ENCODE measurements at places on chromosomes 5 and 9.

DNA sequence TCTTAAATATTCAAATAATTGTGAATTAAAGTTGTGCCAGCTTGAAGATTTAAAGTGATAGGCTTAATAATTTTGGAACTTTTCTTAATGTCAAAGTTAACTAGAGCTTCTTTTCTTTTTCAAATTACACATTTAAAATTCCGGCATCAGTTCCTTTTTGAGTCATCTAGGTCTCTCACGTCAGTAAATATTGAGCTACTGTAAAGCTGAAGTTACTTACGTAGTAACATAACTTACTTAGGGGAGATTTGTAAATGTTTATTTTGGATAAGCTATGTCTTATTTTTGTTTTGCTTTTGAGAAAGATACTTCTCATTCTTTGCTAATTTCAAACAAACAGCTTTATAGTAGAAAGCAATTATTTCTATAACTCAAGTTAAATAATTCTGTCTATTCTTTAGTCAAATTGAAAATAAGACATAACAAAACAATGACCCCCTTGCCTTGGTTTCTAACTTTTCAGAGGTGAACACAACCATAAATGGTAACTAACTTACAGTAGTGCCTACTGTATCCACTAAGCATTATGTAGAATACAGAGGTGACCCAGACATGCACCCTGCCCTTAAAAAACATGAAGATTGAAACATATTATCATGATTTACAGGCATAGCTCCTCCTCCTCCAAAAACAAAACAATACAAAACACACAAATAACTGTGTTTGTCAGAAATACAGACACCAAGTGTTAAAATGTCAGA, 29.8 kb downstream of the CD274 start:
- no peak for DNase-seq

- no peak for DNase-seq
Observed at GRCh38 chr9:8632493-8632892, 832.9 kb upstream of the DMAC1 start.

DNA sequence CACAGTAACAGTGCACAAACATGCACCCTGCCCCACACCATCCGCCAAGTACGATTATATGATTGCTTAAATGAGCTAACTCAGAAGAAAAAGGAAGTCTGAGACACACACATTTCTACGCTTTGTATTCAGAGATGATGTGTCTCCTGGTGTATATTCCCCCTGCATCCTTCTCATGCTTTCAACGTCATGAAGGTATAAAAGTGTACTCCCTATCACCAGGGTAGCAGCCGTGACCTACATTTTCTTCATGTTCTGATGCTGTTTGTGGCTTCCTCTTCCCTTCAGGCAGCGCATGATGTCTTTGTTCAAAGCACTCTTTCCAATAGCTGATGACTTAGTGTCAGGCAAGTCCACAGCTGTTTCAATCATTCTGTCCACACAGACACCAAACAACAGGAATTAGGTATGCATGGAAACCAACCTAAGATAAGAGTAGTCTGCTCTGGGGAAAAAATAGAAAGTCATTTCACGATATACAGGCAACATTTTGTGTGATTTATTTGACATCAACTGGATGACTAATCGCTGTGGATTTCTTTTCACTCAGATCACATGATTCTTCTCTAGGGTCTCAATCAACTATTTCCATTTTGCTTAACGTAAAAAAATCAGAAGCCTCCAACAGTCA, 269.4 kb upstream of the PTGER4 start:
- no peak for DNase-seq

DNA sequence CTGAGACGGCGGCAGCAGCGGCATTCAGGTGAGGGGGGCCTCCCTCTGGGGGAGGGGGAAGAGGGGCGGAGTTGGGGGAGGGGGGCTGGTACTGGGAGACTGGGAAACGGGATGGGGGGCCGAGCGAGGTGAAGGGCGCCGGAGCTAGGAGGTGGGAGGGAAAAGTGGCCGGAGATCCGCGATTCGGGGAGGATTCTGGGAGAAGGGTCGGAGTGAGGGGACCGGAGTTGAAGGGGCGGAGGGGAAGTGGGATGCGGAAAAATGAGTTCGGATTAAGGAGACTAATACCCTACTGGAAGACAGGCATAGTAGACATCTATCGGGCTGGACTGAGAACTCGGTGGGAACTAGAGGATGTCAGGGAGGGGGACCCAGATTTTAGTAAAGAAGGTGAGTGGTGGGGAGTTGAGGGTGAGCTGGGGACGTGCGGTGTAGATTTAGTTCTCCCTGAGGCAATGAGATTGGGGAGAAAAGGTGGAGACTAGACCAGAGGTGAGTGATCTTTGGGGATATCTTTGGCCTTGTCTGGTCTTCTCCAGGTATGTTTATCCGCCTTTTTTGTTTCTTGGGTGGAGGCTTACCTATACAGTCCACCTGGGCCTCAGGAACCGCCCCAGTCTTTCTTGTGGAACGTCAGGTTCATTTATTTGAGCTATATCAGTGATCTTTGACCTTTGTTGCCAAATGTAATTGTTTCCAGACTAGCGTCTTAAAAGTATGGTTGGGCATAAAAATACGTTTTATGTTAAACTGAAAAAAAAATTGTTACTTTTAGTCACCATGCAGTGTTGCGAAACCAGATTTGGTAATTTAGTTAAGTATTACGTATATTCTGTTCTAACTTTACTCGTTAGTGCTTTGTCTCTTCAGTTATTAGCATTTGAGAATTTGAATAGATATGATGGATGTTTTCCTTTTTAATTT, 632 bp downstream of the UBAP1 start:
- DNase-seq, result peak; percentile 6

- no peak for DNase-seq
Observed at GRCh38 chr9:116088396-116088795, 65.2 kb upstream of the PAPPA start.

Measured in GM19239 (cell line).